ENCODE measurements at places on chromosomes 4 and X.
A peak's percentile ranks its signal among the peaks of the same experiment; 100 is the strongest.

- DNase-seq = no peak
These were observed 18.4 kb downstream of the SMARCA5 start for GRCh38 chr4:143531788-143532491.

- no peak for DNase-seq
These were observed 1.2 kb downstream of the EIF1AX start for GRCh38 chrX:20140420-20140819.

DNA sequence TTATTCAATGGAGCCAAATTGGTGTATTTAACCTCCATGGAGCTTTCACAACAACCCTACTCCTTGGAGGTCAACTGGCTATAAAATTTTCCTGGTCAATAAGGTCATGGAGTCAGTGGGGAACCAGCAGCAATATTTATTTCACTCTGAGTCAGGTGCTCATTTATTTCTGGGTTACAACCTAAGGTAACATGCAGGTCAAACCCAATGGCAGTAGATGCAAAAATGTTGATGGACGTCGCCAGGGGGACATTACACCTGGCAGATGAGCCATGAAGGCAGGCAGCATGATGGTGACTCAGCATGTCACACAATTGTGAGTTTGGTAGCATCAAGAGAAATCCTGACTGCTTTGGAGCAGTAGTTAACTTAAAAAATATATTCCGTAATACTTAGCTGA is 514.1 kb downstream of the IL15 start:
- no peak for DNase-seq

DNA sequence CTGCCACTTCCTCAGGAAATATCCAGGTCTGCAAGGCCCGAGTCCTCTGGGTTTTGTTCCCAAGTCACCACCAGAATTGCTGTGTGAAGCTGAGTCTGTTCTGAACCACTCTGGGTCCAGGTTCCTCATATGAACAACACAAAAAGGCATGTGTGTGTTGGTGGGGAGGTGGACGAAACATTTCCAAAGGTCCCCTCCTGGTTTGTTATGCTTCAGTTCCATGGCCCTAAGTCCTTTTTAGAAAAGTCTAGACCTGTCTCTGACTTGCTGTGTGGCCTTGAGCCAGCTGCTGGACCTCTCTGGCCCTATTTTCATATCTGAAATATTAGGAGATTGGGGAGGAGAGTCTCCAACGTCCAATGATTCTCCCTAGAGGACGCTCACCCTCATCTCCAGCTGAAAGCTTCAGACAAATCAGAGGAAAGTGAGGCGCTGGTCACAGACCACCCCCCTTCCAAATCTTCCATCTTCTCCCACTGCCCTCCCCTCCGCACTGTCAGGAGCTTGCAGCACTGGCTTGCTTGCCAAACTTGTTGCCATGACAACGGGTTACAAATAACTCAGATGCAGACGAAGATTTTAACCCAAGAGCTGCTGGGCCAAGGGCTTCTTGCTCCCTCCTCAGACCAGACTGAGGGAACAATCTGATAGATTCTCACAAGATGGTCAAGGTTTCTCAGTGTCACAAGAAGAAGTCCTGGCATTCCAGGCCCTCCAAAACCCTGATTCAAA is 64.5 kb downstream of the SMC1A start:
- no peak for DNase-seq

GRCh38 chrX:65677954-65678469 is 10.6 kb downstream of the MSN start:
- no peak for DNase-seq

- no peak for DNase-seq
These were observed 5.1 kb upstream of the DCLK2 start for GRCh38 chr4:150072906-150073714.

- DNase-seq = no peak
These were observed 235.1 kb upstream of the SPOCK3 start for GRCh38 chr4:167469436-167469835.

- DNase-seq = no peak
These were observed 141.1 kb downstream of the MOSPD2 start for GRCh38 chrX:15014281-15014680.

GRCh38 chr4:26420438-26420837 is 69.8 kb downstream of the CCKAR start:
- no peak for DNase-seq

DNA sequence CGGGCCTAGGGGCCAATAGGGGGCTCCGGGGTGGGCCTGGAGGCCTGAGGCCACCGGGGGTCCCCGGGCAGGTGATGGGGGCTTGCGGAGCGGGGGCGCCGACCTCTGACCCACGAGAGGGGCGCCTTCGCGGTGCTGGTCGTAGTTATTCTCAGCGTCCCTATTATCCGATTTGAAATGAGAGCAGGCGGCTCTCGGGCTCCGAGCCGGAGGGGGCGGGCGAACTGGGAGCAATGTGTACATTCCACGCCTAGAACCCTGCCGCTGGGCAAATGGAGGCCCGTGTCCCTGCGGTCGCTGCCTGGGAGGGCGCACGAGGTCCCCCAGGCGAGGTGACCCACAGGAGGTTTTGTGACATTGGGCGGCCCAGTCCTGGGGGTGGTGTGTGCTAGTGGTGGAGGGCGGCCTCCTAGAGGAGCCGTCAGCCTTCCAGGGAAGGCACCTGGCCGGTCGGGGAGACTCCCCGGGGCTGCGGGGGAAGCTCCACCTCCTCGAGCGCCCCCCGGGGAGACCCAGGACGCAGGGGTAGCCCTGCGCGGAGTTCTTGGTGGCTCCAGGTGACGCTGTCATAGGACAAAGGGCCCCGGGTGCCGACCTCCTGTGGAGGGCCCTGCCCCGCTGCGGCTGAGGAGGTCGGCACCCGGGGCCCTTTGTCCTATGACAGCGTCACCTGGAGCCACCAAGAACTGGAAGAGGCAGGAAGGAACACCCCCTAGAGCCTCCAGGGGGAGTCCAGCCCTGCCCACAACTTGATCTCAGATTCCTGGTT is 102.6 kb upstream of the PRKX start:
- DNase-seq = peak; percentile 33

DNA sequence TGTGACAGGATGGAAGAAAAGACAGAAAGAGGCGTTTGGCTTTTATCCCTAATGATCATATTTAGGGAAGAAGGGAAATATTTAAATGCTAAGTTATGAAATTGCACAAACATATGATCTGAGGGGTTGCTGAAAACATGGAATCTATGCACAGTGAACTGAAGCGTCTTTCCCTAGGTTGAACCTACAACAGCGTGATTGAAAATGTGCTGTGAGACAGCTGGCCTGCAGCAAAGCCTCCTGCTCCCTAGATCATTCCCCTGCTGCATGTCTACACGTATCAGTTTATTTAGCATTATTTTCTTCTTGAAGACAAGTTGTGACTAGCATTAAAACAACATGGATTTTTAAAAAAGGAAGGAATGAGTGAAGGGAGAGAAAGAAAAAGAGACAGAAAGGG is 272.5 kb upstream of the TRAM1L1 start:
- no peak for DNase-seq
